Liver (tissue), 10 donors: ENCODE measurements at places on chromosomes 1 and 21.

DNA sequence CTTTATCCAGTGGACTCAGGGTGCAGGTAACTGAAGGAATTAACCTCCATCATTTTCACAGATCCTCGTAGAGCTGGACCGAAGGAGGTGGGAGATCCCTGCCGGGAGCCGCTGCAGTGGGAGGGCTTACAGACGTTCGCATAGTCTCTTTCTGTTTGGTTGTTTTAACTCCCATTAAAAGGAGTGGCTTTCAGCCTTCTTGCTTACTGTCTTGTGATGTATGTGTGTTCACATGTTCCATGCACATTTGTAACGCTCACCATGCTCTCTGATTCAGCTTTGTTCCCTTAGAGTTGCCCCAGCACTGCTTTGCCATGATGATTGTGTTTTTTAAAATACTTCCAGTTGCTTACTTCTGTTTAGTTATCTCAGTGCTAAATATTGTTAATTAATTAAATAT is 85.8 kb downstream of the ADARB1 start:
- peak; percentile 9 for DNase-seq

DNA sequence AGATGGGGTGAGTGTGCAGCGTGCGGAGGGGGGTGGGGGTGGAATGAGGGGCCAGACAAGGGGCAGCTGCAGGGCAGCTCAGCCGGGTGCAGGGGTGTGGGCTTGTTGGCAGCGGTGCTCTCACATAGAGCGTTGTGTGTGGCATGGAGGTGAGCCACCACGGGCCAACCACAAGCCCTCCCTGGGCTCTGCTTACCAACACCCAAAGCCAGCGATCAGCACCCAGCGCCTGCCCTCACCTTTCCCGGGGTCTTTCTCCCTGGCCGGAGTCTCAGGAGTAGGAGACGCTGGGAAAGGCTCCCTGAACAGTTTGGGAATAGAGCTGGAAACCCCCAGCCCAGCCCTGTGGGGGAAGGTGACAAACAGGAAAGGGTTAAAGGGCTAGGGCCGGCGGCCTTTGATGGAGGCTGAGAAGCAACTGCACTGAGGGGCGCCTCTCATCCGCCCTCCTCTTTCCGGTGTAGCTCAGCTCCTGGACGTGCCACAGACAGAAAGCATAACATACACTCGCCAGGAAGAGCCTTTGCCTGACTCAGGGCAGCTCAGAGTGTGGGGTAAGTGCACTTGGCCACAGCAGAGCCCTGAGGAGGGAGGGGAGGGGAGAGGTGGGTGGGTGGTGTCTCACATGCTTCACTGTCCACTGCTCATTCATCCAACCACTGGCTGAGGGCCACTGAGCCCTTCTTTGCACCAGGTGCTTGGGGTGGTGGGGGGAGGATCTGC is 577 bp downstream of the IKBKE start:
- no peak for DNase-seq

GRCh38 chr1:105485207-105485606 is 1571.3 kb upstream of the PRMT6 start:
- DNase-seq: no peak

DNA sequence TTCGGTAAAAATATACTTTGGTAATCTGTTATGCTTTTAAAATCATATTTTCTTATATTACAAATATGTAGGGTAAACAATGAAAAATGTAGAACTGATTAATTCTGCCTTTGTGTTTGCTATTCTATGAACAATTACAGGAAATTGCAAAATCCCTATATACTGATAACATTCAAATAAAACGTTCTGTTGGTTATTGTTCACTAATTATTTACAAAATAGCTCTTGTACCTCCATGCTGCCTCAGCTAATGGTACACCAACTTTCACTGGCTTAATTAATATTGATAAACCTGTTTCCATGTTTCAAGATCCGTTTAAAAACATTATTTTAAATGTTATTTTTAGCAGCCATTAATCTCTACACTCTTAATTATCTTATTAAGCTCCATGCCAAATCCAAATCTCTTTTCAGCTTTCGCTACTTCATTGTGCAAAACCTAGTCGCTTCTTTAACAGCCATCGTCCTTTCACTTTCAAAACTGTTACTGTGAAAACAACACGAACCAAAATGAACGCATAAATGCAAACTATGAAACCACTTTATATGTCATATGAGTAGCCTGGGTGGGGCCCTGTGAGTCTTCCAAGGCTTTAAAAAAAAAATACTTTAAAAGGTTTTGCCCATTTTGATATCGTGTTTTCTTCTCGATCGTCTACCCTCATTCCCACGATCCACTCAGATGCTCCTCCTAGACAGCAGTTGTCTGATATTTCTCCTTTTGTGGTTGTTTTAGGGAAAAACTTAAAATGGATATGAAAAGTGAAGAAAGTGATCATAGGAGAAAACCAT is 807.1 kb downstream of the USP25 start:
- no peak for DNase-seq
